Tongue (tissue), 3 donors: ENCODE measurements at places on chromosomes 6 and 20.

GRCh38 chr6:144248003-144248402 lies 37.1 kb upstream of the UTRN start:
- no peak for DNase-seq

- peak; percentile 60 for DNase-seq
These were observed 637.6 kb downstream of the RNF144B start for GRCh38 chr6:19024737-19025136.

DNA sequence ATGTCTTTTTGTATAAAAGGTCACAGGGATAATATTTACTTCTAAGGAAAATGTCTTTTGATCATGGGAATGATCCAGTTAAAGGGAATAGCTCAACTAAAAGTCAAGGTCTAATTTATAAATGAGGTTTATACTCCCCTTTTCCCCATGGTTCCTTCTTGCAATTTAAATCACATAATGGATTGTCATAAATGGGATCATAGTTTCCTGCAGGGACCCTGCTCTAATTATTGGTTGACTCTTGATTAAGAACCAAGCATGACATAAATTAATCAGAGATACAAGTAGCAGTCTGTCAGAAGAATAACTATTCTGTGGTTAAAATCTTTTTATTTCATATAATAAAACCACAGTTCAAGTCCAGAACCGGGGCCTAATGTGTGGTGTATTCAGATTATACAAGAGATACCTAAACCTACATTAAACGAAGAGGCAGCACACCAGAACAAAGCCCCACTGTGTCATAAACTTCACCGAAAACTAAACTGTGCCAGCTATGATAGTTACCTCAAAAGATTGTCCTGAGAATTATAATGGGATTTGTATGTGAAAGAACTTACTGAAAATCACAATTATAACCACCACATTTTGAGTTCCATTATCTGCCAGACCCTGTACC lies 43.0 kb upstream of the CD83 start:
- DNase-seq: no peak

DNA sequence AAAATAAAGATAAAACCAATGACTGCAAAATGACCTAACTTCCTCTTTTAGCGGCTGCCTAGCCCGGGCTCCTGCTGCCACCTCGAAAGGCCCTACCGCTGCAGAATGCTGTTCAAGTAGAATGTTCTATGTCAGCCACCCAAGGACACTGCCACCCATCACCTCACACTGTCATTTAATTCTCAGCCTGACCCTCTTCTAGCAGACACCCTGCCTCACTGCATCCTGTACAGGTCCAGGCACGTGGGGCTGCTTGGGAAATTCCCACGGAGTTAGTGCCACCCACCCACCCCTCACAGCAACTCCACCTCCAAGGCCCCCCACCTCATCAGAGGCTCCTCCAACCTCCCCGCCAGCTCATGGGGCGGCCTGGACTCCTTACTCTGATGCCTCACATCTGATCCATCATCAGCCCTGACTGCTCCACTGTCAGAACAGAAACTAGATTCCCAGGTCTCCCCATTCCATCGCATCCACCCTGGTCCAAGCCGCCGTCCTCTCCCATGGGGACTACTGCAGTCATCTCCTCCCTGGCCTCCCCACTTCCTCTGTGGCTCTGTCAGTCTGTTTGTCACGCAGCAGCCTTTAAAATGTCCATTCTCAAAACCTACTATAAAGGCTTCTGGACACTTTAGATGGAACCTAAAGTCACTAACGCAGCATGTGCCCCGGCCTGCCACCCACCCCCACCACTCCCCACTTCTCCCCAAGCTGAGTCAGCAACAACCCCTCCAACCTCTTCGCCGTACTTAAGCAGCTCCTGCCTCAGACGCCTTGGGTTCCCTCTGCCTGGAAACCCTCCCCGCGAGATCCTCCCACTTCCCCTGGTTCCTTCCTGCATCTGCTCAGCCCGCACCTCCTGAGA lies 17.0 kb downstream of the NFATC2 start:
- no peak for DNase-seq

DNA sequence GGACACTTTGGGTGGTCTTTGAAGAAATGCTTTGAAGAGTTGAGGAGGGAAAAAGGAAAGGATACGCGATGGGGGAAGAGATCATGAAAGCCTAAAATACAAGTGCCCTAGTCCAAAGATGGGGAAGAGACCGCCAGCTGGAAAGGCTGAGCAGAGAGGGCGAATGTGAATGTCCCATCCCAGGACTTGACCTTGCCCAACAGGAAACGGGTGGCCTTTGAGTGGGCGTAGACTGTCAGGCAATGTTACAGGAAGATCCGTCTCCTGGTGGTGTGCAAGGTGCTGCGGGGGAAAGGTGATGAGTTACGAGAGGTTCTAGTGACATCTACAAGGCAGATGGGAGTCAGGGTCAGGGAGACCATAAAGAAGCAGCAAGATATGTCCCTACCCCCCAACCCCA lies 55.0 kb upstream of the TBXT start:
- DNase-seq: no peak

DNA sequence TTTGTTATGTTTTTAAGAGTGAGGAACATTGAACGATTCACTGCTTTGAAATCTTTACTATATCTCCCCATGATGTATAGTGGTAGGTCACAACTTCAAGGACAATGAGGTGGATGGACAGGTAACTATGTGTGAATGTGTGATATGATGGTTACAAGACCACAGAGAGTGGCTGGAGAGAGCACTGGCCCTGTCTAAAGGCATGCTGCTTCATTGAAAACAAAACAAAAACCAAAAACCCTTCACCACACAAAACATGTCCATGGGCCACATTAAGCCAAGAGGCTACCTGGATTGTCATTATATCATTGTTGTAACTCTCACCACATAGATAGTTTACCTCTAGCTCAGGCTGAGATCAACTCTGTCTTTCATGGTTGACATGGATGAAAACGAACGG lies 180.6 kb upstream of the TENT5A start:
- no peak for DNase-seq

GRCh38 chr6:129920103-129920798 lies 59.1 kb upstream of the TMEM244 start:
- no peak for DNase-seq

GRCh38 chr20:31705598-31706597 lies 16.8 kb downstream of the BCL2L1 start:
- no peak for DNase-seq

DNA sequence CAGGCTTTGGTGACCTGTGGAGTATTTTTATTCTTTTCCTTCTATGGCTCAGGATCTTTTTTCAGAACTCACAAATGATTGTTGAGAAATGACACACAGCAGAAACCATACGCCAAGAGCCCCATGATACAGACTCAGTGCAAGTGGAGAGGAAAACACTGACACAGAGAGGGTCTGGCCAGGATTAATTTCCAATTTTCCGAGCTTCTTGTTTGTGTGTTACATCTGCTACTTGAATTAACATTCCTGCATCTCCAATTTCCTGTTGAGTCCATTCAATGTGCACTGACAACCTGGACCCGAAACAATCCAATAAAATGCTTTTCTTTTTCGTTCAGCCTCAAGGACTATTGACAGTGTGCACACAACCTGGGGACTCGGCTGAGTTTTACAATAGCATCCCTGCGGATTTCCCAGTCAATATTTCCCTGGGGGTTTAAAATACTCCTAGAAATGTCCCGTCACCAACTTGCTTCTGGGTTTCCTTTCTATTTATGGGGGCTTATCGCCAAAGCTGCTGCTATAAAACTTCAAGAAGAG lies 4.9 kb upstream of the MLN start:
- DNase-seq: peak; percentile 79

- no peak for DNase-seq
These were observed 7.6 kb upstream of the CCN2 start for GRCh38 chr6:131958542-131959470.

- no peak for DNase-seq
These were observed 1.6 kb upstream of the CD93 start for GRCh38 chr20:23087587-23088251.

- DNase-seq: no peak
These were observed 382.9 kb downstream of the QKI start for GRCh38 chr6:163797296-163797845.

DNA sequence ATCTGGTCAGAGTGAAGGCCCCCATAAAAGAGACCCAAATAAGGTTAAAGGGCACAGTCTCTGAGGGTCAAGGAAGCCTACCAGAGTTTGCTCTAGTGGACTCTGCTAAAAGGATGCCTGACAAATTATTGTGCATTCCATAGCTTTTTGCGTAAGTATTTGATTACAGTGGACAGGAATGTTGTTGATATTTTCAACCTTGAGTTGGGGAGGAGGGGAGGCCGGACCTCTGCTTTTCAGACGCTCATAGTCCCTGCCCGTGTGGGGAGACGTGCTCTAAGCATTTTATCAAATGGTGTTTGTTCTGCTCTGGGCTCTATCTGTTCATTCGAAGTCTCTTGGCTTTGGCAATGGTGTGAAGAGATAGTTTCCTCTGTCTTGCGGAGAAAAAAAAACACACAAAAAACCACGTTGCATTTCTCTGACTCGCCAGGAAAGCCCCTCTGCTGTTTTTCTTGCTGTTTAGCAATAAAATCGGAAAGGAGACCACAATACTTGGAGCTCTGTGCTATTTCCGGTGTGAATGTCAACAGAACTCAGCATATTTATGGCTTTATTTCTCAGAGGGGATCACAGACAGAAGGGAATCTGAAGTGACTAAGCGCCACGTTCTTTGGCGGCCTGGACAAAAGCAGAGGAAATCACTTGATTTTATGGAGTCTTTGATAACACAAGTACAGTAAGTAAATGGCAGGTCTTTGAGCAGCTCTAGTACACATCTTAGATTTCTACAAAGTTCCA lies 159.8 kb downstream of the ZFP64 start:
- peak; percentile 16 for DNase-seq

- no peak for DNase-seq
These were observed 3.6 kb downstream of the B3GALT4 start for GRCh38 chr6:33280539-33280938.

- no peak for DNase-seq
These were observed 127.9 kb downstream of the MBOAT1 start for GRCh38 chr6:20084411-20084810.

DNA sequence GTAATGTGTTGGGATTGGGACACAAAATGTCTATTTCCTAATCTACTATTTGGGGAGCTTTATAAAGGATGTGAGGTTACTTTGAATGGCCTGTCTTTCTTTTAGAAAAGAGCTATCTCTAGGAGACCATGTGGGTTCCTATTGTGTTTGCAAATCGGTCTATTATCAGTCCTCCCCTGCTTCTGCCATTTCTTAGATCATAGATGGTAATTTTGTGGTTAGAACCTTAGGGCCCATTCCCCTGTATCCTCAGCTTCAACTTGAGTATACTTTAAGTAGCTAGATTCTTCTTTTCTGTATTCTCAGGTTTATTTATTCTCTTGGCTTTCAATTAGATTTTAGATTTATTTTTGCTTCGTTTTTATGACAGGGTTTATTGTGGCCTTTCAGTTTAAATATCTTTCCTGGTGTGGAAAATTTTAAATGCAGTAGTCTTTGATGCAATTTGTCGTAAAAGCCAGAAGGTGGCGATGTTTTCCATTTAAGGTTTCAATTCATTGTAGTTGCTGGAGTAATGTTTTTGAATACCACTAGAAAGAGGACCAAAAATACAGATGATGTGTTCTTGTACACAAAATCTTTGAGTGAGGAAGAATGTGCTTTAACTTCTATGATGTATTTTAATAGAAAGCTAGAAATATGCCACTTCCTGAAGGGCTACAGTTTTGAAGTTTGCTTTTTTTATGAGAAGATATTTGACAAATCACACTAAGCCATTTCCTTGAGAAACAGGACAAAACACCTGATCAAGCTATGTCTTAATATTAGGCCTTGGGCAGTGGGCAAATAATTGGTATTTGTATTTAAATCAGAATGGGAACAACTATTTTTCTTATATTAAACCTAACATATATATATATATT lies 20.3 kb downstream of the TBPL1 start:
- peak; percentile 78 for DNase-seq

DNA sequence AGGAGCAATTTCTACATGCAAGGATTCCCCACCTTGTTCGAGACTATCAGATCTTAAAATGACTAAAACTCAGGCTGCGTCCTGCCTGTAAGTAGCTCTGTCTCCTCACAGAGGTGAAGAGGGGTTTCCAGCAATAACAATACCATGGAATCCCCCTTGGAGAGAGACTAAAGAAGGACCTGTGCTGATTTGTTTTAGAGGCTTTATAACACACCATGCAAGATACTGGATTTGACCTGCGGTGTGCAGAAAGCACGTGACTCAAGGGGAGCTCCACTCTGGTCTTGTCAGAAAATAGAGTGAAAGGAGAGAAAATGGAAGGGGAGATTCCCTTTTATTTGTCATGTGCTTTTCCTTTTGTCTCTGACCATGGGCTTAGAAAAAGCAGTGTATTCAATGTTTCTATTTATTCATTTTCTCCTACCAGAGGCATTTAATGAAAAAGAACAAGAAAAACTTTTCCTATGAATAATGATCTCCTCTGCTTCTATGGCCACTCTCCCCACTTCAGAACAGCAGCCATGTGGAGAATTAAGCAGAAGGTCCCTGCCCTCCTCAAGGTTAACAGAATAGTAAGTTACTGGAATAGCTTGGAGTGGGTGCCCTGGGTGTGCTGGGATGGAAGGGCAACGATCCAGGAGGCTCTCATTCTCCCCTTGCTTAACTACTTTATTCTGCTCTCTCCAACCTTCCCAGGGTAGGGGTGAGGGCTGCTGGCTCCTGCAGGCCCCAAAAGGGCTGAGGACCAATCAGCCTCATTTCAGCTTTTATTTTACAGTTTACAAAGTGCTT lies 19.2 kb upstream of the MRPS10 start:
- no peak for DNase-seq

DNA sequence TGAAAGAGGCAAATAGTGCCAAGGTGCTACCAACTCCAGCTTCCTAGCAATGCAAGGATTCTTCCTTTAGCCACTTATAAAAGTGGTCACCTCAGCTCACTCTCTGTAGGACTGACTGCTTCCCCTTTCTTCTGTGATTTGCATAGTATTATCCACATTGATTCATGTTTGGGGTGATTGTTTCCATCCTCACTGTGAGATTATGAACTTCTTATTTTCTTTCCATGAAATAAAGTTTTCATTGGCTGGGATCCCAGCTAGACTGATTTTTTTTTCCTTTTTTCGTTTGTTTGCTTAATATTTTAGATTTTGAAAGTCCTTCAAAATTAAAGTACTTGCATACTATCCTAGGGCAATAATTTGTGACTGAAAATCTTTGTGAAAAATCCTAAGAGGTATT lies 50.5 kb downstream of the EYA4 start:
- no peak for DNase-seq

DNA sequence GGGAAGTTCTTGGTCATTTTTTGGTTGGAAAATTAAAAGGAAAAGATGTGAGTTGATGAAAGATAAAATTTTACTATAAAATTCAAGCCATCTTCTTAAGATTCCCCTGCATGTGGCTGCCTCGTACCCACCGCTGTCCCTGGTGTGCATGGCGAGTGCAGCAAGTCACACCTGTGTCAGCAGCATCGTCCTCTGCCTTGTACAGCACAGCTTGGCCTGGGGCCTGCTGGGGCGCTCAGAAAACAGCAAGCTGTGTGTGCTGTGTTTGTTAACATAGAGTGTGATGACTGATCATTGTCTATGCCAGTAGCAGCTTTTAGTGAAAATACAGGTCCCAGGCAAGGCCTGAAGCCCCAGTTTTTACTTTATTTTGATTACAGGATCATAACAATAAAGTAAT lies 56.7 kb downstream of the FAM120B start:
- DNase-seq: no peak

GRCh38 chr6:121686611-121687023 lies 251.2 kb downstream of the GJA1 start:
- DNase-seq: no peak

- no peak for DNase-seq
These were observed 54.3 kb downstream of the TAF4 start for GRCh38 chr20:62011403-62011790.
